ENCODE measurements at places on chromosomes 1 and 21.
A peak's percentile ranks its signal among the peaks of the same experiment; 100 is the strongest.

DNA sequence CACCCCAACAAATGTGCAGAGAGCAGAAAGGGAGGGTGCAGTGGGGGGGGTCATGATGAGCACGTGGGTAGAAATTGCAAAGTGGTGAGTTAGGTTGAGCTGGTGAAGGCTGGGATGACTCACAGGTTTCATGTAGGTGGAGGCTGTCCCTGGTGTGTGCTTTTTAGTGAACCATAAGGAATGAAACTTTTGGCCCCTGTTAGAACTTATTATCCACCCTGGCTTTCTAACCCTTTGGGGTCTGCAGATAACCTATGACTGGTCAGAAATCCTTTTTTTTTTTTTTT is 46.9 kb downstream of the DOP1B start:
- peak; percentile 61 for DNase-seq

GRCh38 chr1:241934866-241935265 is 22.7 kb upstream of the BECN2 start:
- no peak for DNase-seq

DNA sequence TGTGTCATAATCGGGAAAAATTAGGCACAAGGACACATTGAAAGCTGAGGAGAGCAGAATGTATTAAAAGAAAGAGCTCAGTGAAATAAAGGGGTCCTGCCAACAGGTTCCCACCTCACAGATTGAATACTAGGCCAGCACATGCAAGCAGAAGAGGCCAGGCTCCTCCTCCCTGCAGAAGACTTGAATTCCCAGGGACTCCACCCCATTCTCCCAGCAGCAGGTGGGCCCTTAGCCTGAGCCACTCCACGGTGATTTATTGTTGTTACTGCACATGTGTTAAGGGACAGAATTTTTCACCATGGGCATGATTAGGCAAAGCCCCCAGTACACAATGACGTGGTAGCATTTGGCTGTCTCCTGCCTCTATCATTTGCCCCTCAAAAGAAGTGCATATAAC is 1844.7 kb downstream of the NCAM2 start:
- DNase-seq, result no peak

- DNase-seq, result no peak
Measured at GRCh38 chr1:182913401-182913800, 39.6 kb downstream of the SHCBP1L start.

DNA sequence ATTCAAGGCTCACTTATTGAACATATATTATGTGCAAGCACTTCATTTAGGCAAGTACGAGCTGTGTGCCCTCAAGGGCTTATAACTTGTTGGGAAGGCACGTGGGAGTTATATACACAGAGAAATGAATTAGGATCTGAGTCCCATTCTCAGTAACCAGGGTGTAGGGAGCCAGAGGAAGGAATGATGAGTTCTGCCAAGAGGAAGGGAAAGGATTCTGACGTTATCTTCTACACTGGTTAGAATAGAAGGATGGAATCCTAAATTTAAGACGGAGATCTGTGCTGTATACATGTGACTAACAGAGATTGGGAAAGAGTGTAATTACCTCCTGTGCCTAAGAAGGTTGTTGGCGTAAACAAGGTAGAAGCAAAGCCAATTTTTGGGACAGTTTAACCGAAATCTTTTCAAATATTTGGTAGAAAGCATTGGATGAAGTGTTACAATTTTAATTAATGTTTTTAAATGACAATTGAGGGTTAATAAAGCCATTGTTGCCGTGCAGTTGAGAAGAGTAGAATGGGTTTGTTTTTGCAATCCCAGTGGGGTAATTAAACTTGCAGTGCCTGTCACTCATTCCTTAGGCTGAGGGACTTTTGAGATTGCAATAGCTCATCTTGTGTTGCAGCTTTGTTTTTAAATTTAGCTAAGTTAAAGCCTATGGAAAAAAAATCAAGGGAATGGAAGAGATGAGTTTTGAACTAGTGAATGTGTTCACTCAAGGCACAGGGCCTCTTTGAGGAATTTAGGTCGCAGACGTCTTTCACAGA is 177.2 kb downstream of the NFIA start:
- DNase-seq, result no peak

DNA sequence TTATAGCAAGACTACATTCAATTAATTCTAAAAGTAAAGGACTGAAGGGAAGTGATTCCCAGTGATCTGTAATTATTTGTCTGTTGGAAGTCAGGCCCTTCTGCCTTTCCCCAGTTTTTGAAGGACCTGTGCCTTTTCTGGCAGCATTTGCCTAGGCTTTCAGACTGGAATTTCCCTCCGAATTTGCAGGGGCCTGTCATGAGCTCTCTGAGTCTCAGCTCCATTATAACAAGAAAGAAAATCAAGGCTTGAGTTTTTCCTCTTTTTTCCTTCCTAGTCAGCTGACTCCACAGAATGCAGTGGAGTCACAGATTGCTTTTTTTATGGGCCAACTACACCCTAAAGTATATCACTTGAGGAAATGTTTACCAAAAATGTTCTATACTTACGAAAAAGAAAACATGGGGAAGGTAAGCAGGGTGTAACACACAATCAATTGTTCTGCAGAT is 1.1 kb downstream of the NR5A2 start:
- no peak for DNase-seq

DNA sequence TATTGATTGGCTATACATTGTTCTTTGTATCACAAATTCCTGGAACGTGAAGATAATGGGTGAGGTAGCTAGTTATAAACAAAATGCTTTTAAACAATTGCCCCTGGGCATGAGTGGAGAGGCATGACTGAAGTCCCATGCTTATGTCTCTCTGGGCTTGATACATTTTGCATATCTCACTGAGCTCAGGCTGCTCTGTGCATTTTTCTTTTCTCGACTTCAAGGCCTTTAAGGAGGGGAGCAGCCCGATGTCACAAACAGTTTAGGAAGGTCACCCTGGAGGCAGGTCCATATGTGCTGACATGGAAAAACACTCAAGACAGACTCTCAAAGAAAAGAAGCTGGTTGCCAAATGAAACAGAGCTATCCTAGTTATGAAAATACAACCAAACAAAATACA is 80.1 kb upstream of the PUM1 start:
- no peak for DNase-seq

DNA sequence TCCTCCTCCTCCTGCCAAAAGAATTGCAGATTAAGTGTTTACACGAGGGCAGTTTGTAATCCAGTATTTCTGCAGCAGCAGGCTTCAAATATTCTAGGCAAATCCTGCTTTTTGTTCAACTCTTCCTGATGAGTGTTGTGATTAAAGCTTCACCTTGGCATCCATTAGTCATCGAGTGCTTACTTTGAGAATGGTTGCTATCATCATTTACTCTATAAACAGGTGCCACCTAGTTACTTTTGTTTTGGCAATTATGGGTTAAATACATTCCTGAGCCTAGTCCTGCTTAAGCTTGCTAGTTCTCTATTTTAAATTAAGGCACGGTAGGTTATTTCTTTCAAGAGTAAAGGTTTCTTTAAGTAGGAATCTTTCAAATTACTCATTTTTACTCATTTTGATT is 20.3 kb downstream of the PDC start:
- no peak for DNase-seq

GRCh38 chr1:110601332-110601731 is 4.8 kb downstream of the KCNA2 start:
- no peak for DNase-seq

DNA sequence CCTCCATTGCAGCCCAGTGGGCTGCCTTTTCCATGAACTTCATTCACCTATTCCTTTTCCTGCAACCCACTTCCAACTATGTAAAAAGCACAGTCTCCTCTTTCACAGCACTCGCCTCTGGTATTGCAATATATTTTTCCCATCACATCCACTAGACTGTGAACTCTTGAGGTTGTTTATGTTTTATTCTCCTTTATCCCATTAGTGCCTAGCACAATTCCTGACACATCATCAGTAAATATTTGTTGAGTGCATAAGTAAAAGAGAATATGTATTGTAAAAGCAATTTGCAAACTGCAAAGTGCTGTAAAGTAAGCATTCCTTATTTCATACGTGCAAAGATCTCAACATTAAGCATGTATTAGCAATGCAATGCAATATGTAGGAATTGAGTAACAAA is 27.9 kb upstream of the NRIP1 start:
- no peak for DNase-seq

DNA sequence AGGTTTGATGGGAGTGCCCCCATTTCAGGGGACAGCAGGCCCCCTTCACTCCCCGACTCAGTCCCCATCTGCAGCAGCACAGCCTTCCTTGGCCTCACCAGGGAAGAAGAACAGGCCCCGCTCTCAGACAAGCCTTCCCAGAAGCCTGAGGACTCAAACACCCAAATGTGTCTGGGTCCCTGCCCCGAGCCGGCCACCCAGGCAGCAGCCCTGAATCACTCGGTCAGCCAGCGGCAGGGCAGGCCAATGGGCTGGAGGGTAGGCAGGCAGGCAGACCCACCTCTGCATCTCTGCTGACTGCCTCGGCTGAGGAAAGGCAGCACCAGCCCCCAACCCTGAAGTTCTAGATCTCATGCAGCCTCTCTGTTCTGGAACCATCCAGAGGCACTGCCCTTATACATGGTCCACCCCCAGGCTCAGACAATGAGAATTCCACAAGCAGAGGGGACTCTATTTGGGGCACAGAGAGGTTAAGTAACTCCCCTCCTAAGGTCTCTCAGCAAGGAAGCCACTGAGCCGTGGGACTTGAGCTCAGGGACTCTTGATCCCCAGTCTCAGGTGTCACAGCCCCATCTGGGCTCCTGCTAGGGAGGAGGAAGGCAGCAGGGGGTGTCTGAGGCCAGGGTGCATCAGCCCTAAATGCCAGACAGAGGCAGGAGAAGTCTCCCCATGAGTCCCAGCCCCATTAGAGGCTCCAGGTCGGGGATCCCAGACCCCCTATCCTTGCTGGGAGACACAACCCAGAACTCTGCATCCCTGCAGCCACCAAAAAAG is 33.2 kb upstream of the RUNX3 start:
- DNase-seq, result no peak

DNA sequence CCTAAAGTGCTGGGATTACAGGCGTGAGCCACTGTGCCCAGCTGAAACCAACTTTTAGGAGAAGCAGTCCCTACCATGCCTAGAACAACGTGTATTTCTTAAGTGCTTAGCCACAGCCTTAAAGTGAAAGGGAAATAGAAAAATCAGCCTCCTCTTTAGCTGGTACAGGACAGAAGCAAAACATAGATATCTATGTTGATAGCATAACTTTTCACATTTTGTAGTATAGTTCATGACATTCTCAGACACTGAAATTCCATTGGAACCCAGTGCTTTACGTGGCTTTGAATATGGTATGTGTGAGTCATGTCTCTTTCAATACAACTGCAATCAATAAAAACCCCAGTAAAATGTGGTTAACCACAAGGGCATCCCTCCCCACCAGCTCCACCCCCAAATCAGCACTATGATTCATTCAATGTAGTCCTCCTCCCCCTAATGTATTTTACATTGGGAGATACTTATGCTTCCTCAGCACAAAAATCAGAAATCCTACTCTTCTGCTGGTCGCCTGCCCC is 32.1 kb downstream of the TGFB2 start:
- peak; percentile 95 for DNase-seq

- DNase-seq, result no peak
Measured at GRCh38 chr21:44872649-44873355, 688 bp downstream of the PTTG1IP start.

GRCh38 chr1:91582431-91582921 is 81.8 kb downstream of the CDC7 start:
- peak; percentile 92 for DNase-seq

DNA sequence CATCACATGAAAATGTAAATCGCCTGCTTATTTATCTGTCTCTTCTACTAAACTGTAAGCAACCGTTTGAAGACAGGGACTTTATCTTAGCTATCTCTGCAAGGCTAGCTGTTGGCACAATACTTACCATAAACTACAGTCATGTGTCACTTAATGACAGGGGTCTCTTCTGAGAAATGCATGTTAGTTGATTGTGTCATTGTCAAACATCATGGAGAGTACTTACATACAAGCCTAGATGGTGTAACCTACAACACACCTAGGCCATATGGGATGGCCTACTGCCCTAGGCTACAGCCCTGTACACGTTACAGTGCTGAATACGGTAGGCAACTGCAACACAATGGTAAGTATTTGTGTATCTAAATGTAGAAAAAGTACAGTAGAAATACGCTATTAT is 267.9 kb downstream of the SDCCAG8 start:
- no peak for DNase-seq

GRCh38 chr1:47870946-47871676 is 126.1 kb downstream of the TRABD2B start:
- DNase-seq, result no peak

DNA sequence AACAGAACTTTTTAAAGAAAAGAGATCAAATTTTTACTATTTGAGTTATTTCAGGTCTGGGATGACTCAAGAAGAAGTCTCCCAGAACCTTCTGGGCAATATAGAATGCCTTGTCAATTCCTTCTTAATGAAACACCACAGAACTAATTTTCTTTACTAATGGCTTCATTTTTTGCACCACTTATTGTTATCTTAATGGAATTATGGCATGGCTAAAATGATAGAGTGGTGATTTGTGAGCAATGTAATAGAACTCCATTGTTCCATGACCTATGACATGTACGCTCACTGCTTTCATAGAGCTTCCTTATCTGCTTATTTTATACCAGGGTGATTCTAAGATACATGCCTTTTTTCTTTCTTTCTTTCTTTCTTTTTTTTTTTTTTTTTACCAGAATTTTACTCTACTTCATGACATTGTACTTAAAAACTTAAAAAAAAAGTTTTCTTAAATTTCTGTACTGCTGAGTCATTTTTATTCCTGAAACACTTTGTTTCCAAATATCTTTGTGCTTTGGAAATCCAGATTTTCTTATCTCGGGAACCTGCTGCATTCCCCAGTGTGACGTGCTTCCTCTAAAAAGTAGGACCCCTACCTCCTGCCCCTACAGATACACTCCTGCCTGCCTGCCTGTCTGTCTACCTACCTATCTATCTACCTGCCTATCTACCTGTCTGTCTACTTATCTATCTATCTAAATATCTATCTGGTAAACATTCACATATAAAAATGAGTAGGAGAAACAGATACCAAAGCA is 284.9 kb downstream of the PBX1 start:
- no peak for DNase-seq

GRCh38 chr1:16960560-16961296 is 19.7 kb downstream of the MFAP2 start:
- DNase-seq, result peak; percentile 31

GRCh38 chr21:46056450-46056903 is 41.4 kb upstream of the COL6A2 start:
- no peak for DNase-seq

DNA sequence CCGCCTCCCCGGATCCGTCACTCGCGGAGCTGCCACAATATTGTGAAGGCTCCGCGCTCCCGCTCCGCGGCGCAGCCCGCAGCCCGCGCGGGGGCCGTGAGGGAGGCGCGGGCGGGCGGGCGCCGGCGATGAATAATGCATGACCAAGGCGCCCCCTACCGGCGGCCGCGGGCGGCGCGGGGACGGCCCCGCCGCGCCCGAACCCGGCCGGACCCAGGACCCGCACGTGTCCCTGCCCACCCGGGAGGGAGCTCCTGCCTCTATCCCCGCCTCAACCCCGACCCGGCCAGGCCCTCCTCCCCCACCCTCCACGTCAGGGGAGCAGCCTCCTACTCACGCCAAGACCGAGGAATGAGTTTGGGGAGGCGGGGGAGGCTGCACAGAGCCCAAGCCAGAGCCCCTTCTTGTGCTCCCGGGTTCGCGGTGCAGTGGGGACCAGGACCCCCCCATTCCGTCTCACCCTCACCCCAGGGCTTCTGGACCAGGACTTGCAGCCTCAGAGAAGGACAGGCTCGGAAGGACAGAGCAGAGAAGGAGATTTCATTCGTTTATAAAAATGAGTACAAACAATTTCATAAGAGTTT is 70.8 kb upstream of the CASZ1 start:
- DNase-seq, result no peak
